Hepatocyte (in vitro differentiated cells): ENCODE measurements at places on chromosomes 7 and 10.

DNA sequence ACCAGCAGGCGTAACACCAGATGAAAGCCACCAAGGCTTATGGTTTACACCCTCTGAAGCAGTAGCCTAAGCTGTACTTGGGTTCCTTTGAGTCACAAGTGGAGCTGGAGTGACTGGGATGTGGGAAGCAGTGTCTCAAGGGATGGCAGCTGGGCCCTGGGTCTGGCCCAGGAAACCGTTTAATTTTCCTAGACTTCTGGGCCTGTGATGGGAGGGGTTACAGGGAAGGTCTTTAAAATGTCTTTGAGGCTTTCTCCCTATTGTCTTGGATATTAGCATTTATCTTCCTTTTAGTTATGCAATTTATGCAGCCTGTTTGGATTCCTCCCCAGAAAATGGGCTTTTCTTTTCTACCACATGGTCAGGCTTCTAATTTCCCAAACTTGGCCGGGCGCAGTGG lies 568.2 kb downstream of the ANKRD7 start:
- no peak for DNase-seq

DNA sequence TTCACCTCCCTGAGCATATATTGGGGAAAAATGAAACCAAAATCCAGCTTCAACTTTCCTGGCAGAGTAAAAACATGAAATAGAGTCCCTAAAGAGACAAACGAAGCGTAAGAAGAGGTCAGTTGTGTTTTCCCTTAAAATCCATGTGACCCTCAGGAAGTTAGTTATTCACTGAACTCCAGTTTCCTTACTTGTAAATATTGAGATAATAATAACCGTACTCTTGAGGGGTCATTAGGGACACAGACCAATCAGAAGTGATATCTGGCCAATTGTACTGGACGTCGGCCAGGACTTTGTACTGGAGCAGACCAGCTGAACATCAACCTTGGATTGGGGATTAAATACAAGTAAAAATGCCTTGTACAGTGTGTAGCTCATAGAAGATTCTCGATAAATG lies 167.0 kb downstream of the GATA3 start:
- no peak for DNase-seq

DNA sequence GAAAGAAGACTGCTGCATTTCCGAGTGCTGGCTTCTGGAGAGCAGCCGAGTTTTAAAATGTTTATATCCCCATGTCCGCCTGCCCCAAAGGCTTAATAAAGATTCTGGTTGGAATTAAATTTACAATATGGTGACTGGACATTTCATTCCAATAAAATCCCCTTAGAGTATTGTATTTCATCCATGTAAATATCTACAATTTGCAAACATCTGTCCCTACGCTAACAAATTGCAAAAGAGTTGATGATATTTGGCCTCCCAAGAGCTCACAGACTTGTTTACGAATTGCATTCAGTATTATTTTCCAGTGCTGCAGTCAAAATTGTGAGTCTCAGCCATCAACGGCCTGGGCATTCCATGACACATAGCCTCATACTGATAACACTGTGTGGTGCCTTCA lies 50.1 kb downstream of the PLEKHS1 start:
- DNase-seq: peak; percentile 24

DNA sequence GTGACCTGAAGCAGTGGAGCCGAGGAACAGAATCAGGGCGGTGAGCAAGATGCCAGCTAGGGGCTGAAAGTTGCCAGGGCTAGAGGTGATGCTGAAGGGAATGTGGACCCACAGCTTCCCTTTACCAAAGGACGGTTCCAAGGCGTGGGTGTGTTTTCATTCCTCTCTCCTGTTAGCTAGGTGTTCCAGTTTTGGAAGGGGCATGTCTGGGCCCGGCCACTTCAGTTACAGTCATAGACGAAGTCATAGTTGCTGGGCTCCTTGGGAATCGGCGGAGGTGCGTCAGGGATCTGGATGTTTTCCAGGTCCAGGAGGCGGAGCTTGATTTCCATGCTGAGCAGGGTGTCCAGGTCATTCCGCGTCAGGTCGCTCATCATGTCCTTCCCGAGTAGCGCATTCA lies 131.0 kb upstream of the AOAH start:
- DNase-seq: no peak

GRCh38 chr7:121608785-121609184 lies 212.7 kb upstream of the FAM3C start:
- DNase-seq: no peak

DNA sequence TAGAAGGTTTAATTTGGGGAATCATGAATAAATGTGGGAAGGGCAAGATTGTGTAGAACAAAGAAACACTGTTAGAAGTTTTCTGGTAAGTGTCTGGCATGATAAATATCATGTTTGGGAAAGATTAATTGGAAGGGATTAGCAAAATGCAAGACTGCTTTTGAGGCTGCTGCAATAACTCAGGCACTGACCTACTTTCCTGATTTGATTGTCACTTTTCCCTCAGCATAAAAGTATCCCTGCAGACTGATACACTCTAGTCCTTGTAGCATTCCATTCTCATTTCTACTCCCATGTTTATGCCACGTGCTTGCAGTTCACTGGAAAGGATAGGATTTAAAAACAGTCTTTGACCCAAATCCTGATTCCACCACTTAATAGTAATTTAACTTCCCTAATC lies 303.3 kb upstream of the SEMA3A start:
- no peak for DNase-seq

- DNase-seq: no peak
These were observed 54.3 kb downstream of the EGFR start for GRCh38 chr7:55073051-55073511.

GRCh38 chr7:150421831-150422230 lies 28.6 kb upstream of the GIMAP8 start:
- no peak for DNase-seq

DNA sequence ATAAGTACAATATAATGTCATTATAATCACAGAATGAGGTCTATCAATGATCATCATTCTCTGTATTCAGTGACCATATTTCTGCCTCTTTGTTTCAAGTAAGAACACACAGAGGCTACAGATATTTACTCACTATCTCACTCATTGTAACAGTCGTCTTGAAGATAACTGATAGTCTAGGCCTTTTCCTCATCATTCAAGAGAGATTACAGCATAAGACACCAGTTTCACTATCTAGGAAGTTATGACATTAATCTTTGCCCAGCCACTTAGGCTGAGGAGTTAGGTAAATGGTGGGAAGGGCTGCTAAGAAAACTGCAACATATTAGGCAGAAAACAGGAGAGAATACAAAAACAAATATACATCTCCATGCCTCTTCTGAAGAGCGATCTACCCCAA lies 125.3 kb downstream of the CHCHD3 start:
- DNase-seq: no peak

DNA sequence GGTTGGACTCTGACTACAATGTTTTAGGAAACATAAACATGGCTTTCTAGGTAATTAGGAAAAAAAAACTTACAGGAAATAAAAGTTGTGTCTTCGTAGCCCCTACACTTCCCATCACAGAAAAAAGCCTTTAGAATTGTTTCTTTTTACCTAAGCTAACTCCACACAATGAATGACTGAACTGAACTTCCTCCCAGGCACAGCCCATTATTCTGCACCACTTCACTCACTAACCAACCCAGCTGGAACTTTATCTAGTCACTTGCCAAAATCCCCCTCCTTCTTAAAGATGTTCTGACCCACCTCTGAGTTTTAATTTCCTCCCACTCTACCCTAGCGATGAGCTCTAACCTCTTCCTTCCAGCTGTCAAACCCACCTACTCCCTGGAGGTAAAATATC lies 91.7 kb upstream of the MEOX2 start:
- DNase-seq: no peak

GRCh38 chr10:12597788-12598765 lies 248.7 kb downstream of the CAMK1D start:
- no peak for DNase-seq

DNA sequence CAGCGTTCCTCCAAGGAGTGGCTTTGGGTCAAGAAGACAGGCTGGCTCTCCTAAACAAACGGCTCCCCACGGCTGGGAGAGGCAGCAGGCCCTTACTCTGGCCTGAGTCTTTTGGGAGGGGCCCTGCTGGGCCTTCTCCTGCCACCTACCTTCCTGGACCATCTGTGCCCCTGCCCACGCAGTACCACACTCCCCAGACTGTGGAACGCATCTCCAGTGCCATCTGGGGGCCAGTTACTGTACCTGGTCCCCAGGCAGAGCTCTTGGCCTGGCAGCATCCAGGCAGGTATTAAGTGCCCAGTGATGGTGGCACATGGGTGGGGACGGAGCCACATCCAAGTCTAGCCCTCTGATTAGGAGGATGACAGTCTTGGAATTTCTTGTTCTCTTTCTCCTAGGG lies 14.4 kb downstream of the ALKBH4 start:
- no peak for DNase-seq

DNA sequence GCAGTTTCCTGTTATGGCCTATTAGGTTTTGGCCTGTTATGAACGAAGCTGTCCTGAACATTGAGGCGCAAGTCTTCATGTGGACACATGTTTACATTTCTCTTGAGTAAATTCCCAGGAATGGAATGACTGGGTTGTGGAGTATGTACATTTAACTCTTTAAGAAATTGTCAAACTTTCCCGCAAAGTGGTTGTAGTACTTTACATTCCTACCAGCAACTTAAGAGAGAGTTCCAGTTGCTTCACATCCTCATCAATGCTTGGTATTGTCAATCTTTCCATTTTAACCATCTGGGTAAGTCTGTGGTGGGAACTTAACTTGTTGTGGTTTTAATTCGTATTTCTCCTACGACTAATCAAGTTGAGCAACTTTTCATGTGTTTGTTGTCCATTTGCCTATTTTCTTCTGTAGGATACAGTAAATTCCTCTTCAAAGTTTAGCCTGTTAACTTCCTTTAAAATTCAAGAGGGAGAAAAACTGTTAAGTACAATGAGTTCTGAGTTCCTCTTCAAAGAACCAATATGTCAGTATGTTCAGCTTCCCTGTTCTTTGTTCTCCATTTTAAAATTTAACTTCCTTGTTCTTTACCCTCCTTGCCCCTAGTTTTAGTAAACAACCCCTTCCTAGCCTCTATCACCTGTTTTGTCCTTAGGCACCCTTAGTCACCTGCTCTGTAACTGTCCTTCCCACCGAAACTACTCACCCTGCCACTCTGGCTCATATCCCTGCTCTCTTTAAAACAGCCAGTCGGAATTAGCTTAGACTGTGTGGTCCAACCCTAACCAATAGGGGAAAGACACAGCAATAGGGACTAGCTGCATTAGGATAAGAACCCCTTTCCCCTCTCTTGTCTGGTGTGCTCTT lies 74.0 kb downstream of the FAM241B start:
- DNase-seq: no peak

DNA sequence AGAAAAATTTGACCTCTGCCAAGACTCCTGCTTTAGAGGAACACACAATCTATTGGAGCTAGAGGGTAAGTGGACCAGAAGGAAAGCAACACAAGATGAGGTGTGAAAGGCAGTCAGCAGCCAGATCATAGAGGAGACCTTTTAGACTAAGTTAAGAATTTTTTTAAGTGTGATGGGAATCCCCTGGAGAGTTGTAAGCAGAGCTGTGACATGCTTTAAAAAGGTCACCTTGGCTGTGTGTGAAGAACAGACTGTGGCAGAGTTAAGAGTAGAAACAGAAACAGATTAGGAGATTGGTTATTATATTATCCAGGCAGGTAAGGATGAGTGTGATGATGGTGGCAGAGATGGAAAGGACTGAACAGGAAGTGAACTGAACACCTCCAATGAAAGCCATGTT lies 23.5 kb downstream of the CPEB3 start:
- DNase-seq: no peak

DNA sequence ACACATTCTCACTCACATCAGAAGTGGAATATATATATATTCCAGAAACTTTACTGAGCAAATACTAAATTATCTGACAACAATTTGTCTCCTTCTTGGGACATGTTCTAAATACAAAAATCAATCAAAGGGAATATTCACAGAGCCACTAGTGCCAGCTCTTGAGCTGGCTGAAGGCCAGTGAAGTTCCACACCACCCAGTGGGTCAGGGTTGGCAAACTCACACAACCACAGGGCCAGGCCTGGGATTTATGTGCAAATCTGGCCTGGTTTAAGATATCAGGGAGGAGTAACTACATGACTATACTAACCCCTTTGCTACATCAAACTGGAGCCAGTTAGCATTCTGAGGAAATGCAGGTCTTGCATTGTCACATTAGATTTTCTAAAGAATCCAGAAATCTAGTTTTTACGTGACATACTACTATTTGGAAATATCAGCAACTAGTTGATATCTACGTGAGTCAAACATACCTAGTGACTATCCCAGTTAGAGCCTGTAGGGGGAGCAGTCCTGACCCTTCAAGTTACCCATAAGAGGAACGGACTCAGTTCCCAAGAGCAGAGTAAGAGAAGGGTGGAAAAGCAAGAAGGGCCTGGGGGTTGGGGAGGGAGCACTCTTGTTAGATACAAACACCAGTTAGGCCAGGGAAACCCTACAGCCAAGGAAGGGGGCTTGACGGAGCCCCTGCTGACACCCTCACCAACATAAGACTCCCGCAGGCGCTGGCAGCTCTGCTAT lies 600.4 kb downstream of the KCNMA1 start:
- peak; percentile 26 for DNase-seq

GRCh38 chr10:110456046-110456445 lies 41.7 kb upstream of the DUSP5 start:
- DNase-seq: no peak

- no peak for DNase-seq
These were observed 2.2 kb downstream of the FGFBP3 start for GRCh38 chr10:91907033-91907594.

DNA sequence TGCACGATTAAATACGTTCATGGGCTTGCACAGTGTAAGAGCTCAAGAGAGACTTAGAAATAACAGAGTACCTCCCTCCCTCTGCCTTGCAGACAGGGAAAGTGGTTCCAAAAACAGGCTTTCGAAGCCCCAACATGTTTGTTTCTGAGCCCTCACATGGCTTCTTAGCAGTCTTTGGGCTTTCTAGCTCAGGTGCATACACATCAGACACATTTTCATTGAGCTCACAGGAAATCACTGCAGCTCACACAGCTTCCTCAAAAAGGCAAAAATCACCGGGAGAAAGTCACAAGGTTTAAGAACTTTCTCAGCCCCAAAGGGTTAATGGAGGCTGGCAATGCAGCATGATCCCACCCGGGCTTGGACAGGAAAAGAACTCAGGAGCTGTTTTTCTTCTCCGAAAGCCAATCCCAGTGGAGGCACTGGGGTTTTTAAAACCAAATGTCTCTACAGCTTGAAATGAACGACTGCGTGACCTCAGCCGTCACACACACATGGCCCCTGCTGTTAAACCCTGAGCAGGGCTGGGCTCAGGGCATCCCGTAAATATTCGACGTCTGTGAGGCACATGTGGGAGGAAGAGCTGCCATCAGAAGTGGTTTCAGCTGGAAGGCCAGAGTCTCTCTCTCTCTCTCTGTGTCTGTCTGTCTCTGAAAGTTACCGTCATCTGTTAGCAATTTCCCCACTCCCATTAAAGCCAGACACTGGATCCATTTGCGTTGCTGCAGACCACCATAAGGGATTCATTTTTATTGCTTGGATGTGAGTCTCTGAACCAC lies 69.7 kb downstream of the CALML3 start:
- peak; percentile 69 for DNase-seq

GRCh38 chr7:148110097-148110868 lies 480.3 kb upstream of the C7orf33 start:
- DNase-seq: peak; percentile 62

DNA sequence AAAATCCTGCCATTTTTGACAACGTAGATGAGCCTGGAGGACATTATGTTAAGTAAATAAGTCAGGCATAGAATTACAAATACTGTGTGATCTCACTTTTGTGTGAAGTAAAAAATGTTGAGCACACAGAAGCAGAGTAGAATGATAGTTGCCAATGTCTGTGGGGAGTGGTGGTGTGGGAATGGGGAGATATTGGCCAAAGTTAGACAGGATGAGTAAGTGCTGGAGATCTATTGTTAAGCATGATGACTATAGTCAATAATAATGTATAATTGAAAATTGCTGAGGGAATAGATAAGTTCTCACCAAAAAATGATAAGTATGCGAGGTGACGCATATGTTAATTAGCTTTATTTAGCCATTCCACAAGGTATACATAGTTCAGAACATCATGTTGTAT lies 92.0 kb downstream of the GPR85 start:
- no peak for DNase-seq
